NCI-H2227 treated with DMSO at 0.1 percent for 48 hours (cell line): ENCODE measurements at places on chromosomes 2 and 18.

- no peak for DNase-seq
Observed at GRCh38 chr2:112915300-112916144, 4.6 kb downstream of the IL37 start.

GRCh38 chr2:28406-28975 is 17.8 kb downstream of the FAM110C start:
- no peak for DNase-seq

- DNase-seq = no peak
Observed at GRCh38 chr2:118902266-118903028, 39.5 kb upstream of the MARCO start.

DNA sequence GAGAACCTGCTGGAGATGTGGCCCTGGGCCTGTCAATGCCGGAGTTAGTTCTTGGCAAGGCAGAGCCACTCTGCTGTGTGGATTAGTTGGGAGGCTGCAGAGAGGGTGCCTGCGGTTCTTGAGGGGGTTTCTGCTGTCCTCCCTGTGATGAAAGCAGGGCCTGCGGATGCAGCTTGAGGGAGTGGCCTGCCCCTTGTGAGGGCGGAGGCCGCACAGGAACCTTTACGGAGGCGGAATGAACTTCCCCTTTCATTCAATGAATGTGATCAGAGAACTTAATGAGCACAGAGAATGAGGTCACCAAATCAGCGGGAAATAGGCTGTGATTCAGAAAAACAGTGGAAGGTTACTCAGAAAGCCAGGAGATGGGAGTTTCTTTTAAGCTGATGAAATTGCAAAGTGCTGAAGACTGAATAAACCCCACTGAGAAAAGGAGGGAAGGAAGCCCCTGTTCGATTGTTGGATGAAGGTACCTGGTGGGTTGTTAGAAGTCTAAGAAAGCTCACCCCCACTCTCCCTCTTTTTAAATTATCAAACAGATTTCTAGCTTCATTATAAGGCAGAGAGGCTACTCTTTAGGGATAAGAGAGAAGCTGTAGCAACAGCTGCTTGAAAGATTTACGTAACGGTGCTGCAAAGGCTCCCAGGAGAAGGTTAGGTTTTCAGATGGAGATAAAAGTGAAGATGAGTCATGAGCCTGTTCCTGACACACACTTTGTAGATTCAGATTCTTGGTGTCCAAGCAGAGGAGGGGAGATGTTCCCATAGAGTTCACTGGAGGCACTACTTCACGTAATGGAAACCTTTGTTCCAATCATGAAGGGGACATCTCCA is 47.4 kb downstream of the VWA3B start:
- no peak for DNase-seq

GRCh38 chr2:123303731-123304130 is 721.4 kb upstream of the CNTNAP5 start:
- no peak for DNase-seq

GRCh38 chr2:239086325-239087020 is 238.6 kb downstream of the TWIST2 start:
- DNase-seq = no peak

GRCh38 chr18:49206717-49207116 is 253.7 kb downstream of the DYM start:
- no peak for DNase-seq

DNA sequence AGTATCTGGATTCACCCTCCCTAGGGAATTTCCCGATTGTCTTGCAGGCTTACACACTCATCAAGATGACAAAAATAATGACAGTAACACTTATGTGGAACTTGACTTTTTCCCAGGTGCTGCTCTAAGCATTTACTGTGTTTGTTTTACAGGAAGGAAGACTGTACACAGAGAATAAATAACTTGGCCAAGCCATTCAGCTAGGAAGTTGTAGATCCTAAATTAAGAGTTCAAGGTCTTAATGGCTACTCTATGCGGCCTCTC is 549 bp upstream of the DPP4 start:
- no peak for DNase-seq

GRCh38 chr2:108412995-108413710 is 35.4 kb downstream of the SULT1C4 start:
- DNase-seq = no peak

DNA sequence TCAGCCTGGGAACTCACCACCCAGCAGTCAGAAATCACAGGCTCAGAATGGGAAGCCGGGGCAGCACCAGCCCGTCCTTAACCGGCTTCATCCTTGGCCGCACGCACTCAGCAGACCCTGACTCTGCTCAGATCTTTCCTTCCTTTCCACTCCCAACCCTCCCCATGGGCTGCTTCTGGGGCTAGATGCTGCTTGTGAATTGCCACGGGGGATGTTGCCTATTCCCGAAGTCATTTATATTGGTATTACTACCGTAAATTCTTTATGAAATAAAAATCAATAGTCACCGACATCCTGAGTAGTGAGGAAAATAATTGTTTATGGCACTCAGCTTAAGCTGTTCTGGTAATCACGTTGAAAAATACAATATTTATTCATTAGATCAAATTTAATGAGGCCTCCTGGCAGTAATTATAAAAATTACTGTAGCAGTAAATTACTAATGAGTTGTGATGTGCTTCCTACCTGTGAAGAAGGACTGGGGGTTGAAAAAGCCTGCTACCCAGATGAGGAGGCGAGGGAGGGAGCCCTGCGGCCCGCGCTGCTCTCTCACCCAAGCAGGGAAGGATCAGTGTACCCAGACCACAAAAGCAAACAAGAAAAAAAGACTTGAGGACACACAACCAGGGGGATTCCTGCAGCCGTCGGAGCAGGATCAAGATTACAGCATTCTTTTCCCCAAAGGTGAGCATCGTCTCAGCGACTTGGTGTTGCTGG is 31.5 kb downstream of the CDCA7 start:
- DNase-seq = no peak

- peak; percentile 82 for DNase-seq
Observed at GRCh38 chr2:111121828-111122630, 1.3 kb downstream of the BCL2L11 start.

DNA sequence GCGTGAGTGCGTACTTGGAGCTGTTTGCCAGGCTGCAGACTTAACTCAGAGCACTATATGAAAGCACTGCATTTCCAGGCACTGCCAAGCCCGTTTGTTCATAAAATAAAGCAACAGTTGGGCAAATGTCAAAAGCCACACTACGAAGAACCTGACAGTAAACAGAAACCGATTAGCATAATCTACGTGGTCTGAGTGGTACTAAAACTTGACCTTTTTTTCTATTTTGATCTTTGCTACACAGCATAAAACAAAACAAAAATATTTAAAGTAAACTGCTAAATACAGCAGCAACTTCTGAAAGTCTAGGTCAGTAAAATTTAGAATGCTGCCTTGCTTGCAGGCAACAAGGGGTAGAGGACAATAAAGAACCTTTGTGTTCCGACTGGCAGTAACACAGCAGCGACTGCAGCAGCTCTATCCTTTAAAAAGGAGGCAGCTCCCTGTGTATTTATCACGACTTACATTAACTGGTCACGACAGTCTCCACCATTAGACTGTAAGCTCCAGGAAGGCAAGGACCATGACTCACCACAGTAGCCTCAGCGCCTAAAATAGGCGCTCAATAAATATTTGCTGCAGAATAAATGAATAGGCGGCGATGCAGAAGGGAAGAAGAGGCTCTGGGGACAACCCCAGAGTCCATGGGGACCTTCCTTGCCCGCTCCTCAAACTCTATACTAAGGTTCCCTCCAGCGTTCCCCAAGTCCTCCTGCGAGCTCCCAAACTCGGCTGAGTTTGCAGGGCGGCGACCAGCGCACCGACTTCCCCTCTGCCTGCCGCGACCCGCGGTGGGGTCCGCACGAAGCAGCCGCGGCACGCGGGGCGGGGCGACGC is 902 bp downstream of the SS18 start:
- peak; percentile 18 for DNase-seq

- no peak for DNase-seq
Observed at GRCh38 chr2:190986221-190986953, 27.6 kb downstream of the STAT1 start.

DNA sequence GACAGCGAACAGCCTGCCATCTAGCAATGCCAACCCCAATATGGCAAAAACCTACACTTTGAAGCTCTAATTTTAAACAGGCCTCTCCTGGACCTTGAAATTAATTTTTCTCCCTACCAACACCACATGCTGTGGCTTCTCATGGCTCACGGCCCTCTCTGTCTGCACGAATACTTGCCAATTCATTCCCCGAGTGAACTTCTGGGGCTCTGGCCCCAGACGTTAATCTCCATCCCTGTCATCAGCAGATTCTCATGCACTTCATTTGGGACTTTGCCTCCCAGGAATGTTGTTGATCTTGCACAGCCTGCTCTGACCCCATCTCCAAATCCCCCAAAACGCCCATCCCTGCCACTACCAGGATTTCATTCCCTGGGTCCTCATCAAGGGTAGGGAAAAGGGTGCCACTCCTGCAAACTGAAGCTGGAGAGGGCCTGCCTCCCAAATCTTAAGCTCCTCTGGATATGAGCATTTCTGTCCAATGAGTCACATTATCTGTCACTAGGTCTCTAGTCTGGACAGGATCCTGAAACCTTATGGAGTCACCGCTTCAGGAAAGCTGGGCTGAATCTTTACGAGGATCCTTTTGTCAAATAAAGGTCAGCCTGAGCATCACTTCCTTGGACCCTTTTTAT is 10.4 kb downstream of the FIGLA start:
- no peak for DNase-seq

DNA sequence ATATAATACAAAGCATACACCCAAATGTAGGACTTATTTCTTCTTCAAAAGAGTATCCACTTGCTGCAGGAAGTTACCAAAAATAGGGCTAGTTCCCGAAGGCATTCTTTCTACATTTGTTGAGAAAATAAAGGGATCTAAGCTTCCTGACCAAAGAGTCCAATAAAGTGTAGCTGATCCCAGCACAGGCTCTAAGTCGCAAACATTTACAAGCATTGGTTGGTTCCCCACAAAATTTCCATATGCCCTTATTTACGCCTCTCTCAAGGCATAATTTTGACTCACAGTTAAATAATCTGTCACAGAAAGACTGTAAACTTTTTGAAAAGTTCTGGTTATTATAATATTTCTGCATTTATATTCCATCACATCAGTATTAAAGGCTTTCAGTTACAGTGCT is 1520.1 kb upstream of the ZEB2 start:
- no peak for DNase-seq

GRCh38 chr18:26286008-26286407 is 59.8 kb downstream of the TAF4B start:
- DNase-seq = no peak

GRCh38 chr18:54555286-54555685 is 35.8 kb upstream of the DYNAP start:
- no peak for DNase-seq

- no peak for DNase-seq
Observed at GRCh38 chr2:231458368-231458767, 5.9 kb downstream of the NCL start.

- DNase-seq = no peak
Observed at GRCh38 chr2:238710032-238710735, 137.7 kb upstream of the TWIST2 start.

GRCh38 chr2:149050188-149050587 is 11.7 kb downstream of the LYPD6B start:
- DNase-seq = no peak

DNA sequence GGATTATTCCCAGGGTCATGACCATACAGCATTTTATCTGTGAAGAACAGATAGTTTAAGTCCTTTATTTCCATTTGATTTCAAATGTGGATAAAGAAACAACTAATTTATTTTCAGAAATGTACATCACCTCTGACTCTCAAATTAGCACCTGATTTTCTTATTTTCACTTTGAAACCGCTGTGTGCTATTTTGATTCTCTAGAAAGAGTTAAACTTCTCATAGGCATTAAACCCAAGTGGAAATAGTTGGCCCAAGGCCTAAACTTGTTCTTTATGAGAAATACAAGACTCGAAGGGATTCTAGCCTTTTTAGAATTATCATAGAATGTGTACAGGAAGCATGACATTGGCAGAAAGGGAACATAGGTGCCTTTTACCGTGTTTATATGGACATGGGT is 41.5 kb upstream of the LTBP1 start:
- no peak for DNase-seq

DNA sequence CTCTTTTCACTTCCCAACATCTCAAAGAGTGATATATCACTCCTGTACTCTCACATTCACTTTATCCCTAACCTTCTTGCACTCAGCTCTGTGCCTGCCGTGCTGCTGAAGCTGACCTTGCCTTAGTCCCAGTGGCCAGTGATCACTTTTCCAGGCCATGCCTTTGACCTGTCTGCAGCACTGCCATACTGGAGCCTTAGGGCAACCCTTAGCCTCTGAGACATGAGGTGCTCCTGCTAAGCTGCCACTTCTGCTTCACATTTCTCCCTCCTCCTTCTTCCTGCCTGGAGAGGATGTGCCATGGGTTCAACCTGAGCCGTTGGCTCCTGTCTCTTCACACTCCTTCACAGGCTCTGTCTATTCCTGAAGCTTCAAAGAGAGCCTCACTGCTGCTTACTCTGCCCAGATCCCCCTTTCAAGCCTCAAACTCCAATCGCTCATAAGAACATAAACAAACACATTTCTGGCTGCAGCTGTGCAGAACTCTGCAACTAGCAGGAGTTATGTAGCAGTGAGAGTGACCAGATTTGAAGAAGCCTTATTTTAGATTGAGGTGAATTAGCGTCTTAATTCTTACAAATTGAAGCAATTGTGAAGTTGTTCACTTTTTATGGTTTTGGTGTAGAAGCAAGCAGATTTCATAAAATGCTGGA is 716.2 kb upstream of the FANCL start:
- DNase-seq = no peak

DNA sequence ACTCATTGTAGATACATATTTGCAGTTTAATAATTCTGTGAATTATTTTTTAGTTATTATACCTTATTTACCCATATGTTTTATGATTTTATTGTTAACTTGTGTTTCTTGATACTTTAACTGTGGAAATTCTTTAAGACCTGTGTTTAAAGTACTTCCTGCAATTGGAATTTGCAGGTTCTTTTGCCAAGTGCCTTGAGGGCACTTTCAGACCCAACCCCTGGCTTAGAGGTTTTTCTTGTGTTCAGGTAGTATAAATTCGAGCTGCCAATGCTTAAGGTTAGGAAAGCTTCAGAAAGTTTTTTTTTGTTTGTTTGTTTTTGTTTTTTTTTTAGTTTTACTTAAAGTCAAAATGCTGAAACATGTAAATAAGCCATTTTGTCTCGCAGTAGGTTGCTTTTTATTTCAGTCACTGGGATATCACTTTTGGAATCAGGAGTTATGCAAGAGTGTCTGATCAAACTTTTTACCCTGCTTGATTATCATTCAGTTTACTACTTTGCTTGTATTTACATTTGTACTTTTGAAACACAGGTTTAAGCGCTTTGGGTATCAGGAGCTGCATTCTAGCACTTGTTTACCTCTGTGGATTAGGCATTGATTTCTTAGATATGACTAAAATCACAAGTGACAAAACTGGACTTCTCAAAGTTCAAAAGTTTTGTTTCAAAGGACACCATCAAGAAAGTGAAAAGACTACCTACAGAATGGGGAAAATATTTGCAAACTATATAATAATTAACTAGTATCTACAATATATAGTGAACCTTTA is 31.8 kb downstream of the TDRD15 start:
- no peak for DNase-seq

DNA sequence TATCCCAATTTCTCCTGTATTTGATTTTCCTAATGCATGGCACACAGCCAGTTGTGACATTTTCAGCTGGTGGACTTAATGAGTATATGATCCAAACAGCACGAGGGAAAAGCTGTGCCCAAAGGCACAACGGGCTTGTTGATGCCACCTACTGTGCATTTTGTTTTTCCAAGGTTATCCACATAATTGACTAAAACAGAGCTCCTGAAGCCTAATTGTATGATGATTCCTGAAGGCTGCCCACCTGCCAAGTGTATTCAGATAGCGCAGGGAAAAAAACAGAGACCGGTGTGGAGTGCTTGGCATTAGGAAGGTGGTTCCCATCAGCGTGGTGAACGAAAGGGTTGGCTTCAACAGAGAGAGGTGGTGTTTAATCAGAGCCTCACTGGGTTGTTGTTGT is 14.9 kb downstream of the RBMS1 start:
- peak; percentile 15 for DNase-seq
